PC-9 (cell line): ENCODE measurements at places on chromosomes 3 and 15.

DNA sequence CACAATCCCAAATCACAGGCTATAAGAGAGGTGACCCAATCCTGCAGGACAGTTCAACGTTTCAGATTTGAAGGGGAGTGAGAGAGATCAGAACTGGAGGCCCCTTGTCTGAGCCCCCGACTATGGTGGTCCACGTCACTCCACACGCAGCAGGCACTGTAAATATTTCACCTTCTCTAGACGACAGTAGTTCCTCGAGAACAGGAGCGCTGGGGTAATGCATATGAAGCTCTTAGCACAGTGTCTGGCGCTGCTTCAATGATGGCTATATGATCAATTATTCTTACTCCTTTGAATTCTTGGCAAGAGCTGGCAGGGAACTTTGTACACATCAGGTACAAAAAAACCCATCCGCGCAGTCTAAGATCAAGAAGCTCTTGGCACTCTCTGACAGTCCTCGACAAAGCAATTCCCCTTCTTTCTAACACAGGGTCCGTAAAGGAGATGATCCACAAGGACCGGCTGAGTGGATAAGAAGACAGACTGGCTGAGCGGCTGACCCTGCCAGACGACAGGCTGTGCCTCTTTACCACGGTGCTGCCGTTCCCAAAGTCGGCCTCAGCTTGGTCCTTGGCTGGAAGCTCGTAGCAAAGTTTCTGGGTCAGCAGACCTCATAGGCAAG, 522 bp upstream of the NRROS start:
- H3K27me3 ChIP-seq = peaks cover 20% of the 10 kb centered on the region
- H3K36me3 ChIP-seq = no peaks in the 10 kb centered on the region
- no peak for DNase-seq
- H3K4me3 ChIP-seq = peak overlapping the region; percentile 66; the same call in 1 of the 2 replicates
- H3K27ac ChIP-seq = no peak overlapping the region

GRCh38 chr3:171374661-171375285, 85.4 kb downstream of the TNIK start:
- peaks cover 54% of the 10 kb centered on the region for H3K4me1 ChIP-seq
- no peak overlapping the region for H3K4me3 ChIP-seq
- no peak for DNase-seq
- H3K27me3 ChIP-seq = no peaks in the 10 kb centered on the region
- peak overlapping the region; percentile 42 for H3K27ac ChIP-seq

GRCh38 chr15:55740359-55740878, 2.5 kb downstream of the PRTG start:
- DNase-seq = no peak
- H3K36me3 ChIP-seq = no peaks in the 10 kb centered on the region
- no peaks in the 10 kb centered on the region for H3K27me3 ChIP-seq
- peaks cover 40% of the 10 kb centered on the region for H3K4me1 ChIP-seq
- H3K4me3 ChIP-seq = peak overlapping the region; percentile 90; the same call in 1 of the 2 replicates
- H3K27ac ChIP-seq = no peak overlapping the region

DNA sequence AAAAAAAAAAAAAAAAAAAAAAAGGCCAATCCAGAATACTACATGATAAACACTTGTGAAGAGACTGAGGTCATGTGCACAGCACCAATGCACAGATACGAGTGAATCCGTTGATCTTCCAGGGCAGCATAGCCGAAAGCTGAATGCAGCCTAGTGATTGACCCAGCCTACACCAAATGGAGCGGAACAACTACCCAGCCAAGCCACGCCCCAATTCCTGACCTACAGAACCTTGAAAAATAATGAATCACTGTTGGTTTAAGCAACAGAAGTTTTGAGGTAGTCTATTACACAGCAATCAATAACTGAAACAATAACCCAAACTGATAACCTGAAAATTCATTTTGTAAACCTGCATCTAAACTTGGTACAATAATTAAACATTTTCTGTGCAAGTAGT, 361.0 kb downstream of the FHIT start:
- no peak for DNase-seq
- H3K27ac ChIP-seq = no peak overlapping the region
- H3K27me3 ChIP-seq = no peaks in the 10 kb centered on the region
- H3K4me1 ChIP-seq = no peaks in the 10 kb centered on the region
- no peak overlapping the region for H3K4me3 ChIP-seq
- no peaks in the 10 kb centered on the region for H3K36me3 ChIP-seq

DNA sequence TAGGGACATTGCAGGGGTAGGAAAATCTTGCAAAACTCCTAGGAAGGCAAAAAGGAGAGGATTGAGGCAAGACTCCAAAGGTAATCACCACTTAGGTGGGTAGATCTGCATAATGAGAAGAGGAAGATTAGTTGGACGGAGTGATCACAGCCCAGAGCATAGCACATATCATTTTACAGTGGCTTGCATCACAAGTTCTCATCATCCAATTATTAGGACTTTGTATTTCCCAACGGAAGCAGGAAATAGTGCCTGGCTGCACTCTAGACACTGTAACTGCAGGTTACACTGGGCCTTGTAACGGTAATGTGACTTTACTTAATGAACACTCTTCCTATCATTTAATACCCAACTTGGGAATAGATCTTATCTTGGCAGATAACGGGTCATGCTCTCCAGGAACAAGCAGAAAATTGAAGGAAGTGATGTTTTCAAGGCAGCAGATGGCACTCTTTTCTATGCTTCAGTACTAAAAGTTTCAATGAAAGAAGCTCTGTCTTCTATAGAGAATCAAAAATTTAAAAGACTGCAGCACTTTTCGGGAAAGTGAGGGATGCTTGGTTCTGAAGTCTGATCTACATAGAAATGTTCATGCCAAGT, 101.9 kb upstream of the KCNMB2 start:
- H3K27ac ChIP-seq = no peak overlapping the region
- no peaks in the 10 kb centered on the region for H3K27me3 ChIP-seq

DNA sequence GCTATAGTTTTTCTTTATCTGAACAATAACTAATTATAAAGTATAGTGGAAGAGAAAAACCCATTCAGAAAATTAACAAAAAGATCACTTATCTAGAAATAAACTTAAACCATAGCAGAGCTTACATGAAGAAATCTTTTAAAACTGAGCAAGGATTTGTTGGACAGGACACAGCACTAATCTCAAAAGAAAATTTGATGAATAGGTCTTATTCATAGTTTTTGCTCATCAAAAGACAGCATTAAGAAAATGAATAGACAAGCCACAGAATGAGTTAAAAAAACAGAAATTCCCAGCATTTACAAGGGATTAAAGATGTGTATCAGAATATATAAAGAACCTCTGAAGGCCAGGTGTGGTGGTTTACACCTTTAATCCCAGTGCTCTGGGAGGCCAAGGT, 29.5 kb downstream of the PIK3CA start:
- H3K4me1 ChIP-seq = peaks cover 15% of the 10 kb centered on the region; the same call in 1 of the 2 replicates
- no peak for DNase-seq
- H3K4me3 ChIP-seq = no peak overlapping the region
- no peaks in the 10 kb centered on the region for H3K36me3 ChIP-seq
- H3K27me3 ChIP-seq = no peaks in the 10 kb centered on the region

GRCh38 chr3:67558426-67558825, 96.0 kb downstream of the SUCLG2 start:
- H3K4me1 ChIP-seq = no peaks in the 10 kb centered on the region
- H3K27ac ChIP-seq = no peak overlapping the region
- DNase-seq = no peak
- no peak overlapping the region for H3K4me3 ChIP-seq

DNA sequence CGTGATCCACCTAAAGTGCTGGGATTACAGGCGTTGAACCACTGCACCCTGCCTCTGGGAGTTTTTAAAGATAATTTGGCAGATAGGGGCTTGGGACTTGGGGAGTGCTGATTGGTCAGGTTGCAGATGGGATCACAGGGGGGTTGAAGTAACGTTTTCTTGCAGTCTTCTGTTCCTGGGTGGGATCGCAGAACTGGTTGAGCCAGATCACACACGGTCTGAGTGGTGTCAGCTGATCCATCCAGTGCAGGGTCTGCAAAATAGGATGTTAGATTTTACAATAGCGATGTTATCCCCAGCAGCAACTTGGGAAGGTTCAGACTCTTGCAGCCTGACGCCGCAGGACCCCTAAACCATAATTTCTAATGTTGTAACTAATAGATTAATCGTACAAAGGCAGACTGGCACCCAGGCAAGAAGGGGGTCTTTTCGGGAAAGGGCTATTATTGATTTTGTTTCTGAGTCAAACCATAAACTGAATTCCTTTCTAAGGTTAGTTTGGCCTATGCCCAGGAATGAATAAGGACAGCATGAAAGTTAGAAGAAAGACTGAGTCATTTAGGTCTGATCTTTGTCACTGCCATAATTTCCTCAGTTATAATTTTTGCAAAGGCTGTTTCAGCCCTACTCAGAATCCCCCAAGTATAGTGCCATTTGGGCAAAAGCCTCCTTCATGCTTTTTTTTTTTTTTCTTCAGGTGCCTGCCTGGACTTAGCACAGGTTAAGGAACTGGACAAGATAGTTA, 1.5 kb upstream of the CA12 start:
- no peak for DNase-seq
- no peak overlapping the region for H3K27ac ChIP-seq
- H3K4me1 ChIP-seq = peaks cover 18% of the 10 kb centered on the region

- no peak overlapping the region for H3K27ac ChIP-seq
- no peak for DNase-seq
Measured at GRCh38 chr3:30241721-30242120, 364.7 kb upstream of the TGFBR2 start.

GRCh38 chr3:108125550-108126071, 34.8 kb upstream of the CD47 start:
- no peaks in the 10 kb centered on the region for H3K27me3 ChIP-seq
- no peak overlapping the region for H3K4me3 ChIP-seq
- H3K36me3 ChIP-seq = no peaks in the 10 kb centered on the region

DNA sequence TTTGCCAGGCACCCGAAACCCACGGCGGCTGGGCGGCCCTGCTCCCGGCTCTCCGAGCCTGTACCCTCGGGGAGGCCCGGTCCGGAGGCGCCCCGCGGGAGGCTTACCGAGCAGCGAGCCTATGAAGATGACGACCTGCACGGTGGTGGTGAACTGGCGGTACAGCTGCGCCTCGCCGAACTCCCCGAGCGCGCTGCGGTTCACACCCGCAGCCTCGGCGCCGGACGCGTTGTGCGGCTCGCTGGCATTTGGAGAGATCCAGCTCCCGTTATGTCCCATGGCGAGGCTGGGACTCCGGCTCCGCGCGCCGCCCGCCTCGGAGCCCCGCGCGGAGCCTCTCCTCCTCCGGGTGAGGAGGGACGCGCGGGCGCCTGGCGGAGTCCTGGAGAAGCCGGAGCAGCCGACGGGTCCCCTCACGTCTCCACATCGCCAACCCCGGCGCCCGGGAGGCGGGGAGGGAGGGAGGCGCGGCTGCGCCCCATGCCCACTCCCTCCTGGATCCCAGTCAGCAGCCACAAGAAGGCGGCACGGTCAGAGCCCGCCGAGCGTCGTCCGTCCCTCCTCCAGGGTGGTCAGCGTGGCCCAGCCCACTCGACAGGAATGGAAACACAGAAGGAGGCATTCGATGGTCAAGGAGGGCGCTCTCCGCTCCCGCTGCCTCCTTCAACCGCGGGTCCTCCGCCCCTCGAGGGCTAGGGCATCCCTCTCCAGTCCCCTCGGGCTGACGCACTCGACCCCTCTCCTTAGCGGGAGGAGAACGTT, at the start of gene GPR176:
Gene GPR176, minus strand, starts transcription at position 519 of the 762 bp plus-strand sequence. Its CDS starts 240 bp downstream, at position 279.
- H3K36me3 ChIP-seq = no peaks in the 10 kb centered on the region
- H3K4me3 ChIP-seq = peak within 1 kb of the TSS; percentile 69
- no peaks in the 10 kb centered on the region for H3K27me3 ChIP-seq
- no peak within 1 kb of the TSS for H3K27ac ChIP-seq

DNA sequence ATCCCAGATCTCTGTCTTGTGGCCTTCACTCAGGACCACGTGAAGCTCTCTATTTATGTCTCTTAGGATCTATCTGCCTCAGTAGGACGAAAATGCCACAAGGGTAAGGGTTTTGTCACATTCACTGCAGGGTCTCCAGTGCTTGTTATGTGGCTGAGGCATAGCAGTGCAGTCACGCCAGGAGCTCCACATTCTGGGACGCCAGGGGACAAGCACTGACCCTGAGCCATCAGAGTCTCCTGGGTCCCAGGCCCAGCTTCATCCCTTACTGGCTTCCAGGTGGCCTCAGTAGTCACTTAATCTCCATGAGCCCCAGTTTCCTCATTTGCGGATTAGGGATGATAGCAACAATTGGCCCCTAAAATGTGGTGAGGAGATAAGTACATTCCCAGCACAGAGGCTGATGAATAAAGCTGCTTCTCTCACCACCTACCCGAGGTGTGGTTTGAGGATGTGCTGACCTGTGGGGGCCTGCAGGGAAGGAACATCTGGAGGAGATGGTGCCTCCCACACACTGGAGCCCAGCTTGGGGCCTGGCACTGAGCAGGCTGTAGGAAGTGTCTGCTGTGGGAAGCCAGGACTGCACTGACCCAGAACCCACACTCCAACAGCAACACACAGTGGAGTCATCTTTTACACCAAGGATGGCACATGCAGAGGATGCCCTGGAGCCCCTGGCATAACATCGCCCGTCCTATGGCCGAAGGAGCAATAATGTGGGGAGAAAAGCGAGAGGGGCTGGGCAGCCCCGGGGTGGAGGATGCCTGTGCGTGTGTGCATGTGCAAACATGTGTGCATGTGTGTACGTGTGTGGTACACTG, 93.2 kb upstream of the IQSEC1 start:
- no peaks in the 10 kb centered on the region for H3K36me3 ChIP-seq
- no peak overlapping the region for H3K27ac ChIP-seq
- H3K4me1 ChIP-seq = peaks cover 6% of the 10 kb centered on the region
- H3K4me3 ChIP-seq = no peak overlapping the region
- no peak for DNase-seq

GRCh38 chr3:55160241-55160983, 232.6 kb upstream of the LRTM1 start:
- H3K27ac ChIP-seq = peak overlapping the region; percentile 57
- peaks cover 15% of the 10 kb centered on the region for H3K4me1 ChIP-seq
- H3K27me3 ChIP-seq = no peaks in the 10 kb centered on the region
- no peaks in the 10 kb centered on the region for H3K36me3 ChIP-seq

DNA sequence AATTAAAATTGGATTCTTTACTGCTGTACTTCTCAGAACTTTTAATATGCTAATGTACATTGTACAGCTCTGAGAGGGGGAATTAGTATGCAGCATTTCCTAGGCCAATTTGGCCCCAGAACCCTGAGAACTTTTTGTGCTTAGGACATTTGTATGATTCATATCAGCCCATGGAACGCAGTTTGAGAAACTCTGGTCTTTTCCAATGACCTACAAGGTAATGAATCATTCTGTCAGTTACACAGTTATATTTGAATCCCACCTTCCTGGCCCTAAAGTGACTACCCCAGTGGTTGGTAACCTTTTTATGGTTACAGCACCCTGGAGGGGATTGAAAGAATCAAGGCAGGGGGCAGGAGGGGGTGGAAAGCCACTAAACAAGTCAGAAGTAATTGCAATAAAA, 25.6 kb upstream of the KBTBD12 start:
- H3K27ac ChIP-seq = no peak overlapping the region; the same call in 1 of the 2 replicates
- 0 out of 2 replicates have a peak, but pooled peaks cover 5% of the 10 kb centered on the region for H3K4me1 ChIP-seq
- no peak overlapping the region for H3K4me3 ChIP-seq
- H3K27me3 ChIP-seq = no peaks in the 10 kb centered on the region
- DNase-seq = no peak
- H3K36me3 ChIP-seq = no peaks in the 10 kb centered on the region

- H3K4me1 ChIP-seq = peaks cover 10% of the 10 kb centered on the region
- no peak overlapping the region for H3K4me3 ChIP-seq
- DNase-seq = no peak
Measured at GRCh38 chr3:126512026-126512425, 5.5 kb downstream of the UROC1 start.

- H3K4me1 ChIP-seq = 0 out of 2 replicates have a peak, but pooled peaks cover 10% of the 10 kb centered on the region
- H3K27ac ChIP-seq = no peak overlapping the region
- H3K27me3 ChIP-seq = no peaks in the 10 kb centered on the region
- H3K4me3 ChIP-seq = no peak overlapping the region
Measured at GRCh38 chr3:58251631-58252035, 14.0 kb downstream of the ABHD6 start.

- no peak overlapping the region for H3K4me3 ChIP-seq
- no peaks in the 10 kb centered on the region for H3K27me3 ChIP-seq
- no peak for DNase-seq
- H3K4me1 ChIP-seq = 0 out of 2 replicates have a peak, but pooled peaks cover 5% of the 10 kb centered on the region
- H3K36me3 ChIP-seq = peaks cover 39% of the 10 kb centered on the region
- no peak overlapping the region for H3K27ac ChIP-seq
Measured at GRCh38 chr15:101286471-101287114, 8.5 kb downstream of the SNRPA1 start.
